ENCODE measurements at places on chromosomes 4 and X.

DNA sequence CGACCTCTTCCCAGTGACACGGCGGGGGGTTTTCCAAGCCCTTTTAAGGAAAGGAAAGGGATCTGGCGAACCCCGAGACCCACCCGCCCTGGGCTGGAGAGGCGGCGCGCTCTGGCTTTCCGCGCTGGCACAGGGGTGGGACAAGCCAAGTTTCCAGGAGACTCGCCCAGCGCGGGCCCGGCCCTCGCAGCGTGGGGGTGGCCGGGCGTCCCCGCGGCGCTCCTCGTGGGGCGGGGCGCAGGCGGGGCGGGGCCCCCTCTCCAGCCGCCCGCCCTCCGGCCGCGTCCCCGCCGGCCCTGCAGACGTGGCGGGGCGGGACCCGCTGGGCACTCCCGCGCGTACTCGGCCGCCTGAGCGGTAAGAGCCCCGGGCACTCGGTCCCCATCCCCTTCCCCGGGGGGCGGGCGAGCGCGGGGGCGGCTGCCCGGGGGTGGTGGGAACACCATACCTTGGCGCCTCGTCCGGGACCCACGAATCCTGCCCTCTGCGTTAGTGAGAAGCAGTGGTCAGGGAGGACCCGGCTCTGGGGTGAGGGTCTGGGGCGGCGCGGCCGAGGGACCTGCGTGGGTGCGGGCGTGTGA is at the start of gene FAM114A1:
FAM114A1 (plus strand) TSS at position 329 of the 581 bp plus-strand sequence. CDS start 10,273 bp downstream, outside the sequence.
- no peak for DNase-seq

DNA sequence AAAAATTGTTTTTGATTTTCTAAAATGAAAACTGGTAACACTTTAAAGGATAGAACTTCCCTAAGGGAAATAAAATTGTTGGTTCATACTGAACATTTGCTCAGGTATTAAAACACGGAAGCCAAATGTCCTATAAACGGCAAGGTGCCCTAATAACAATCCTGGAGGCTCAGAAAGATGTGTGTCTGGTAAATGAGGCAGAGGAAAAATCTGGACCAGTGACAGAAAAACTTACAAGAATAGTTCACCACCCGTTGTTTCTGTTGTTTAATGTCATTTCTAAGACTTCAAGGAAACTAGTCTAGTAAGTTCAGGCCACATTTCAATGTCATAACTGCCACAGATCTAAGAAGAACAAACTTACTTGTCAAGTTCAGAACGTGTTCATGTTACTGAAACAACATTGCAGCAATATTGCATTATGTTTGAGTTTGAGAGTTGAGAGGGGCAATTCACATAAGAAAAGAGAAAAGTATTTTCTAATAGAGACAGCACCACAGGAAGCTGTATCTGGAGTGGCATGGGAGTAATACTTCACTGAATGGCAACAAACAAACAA is 476.6 kb downstream of the GRXCR1 start:
- no peak for DNase-seq

- no peak for DNase-seq
These were observed 307.2 kb upstream of the NR3C2 start for GRCh38 chr4:148749403-148749802.

- DNase-seq, result no peak
These were observed 80.6 kb downstream of the COMMD8 start for GRCh38 chr4:47382846-47383360.

DNA sequence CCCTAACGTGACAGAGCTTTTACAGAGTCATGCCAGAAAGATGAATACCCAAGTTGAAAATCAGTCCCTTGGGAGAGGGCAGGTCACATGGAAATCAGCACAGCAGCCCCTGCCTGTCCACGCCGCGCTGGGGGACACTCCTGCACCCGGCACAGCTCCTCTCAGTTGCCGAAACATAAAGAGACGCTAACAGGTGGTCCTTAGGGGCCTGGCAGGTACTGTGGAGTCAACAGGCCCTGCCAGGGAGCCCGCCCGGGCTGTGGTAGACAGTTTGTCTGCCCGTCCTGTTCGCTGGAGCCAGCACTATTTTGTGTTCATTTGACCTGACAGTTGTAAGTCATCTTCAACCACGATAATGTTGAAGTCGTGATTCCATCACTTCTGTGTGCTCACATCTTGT is 30.5 kb downstream of the NELFA start:
- no peak for DNase-seq
